Stimulated activated CD4-positive, alpha-beta T cell treated with anti-CD3 and anti-CD28 coated beads, Interleukin-1b, Interleukin-23, amount 100 ng/mL, for 48 hours (primary cell): ENCODE measurements at places on chromosomes 12 and 14.

DNA sequence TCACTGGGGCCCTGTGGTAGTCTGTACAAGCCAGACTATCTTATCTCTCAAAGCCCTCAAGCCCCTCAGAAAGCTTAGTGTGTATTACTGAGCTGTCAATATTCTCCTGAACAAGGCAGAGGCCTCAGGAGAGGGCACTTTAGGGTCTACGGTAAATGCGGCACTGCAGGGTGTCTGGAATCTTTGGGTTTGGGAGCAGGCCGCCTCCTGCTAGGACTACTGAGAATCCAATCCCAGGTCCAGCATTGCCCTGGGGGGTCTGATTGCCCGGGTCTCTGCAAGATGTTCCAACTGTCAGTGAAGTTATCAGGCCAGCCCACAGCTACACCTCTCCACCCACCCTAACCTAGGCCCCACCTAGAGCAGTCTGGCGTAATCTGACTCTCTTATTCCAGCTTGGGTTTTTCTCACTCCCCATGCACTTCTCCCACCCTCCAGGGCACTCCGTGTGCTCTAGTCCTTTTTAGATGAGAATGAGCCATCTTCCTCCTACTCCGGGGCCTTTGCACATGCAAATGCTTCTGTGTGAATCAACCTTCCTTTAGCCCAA lies 4.3 kb upstream of the ZFP36L1 start:
- DNase-seq: no peak

DNA sequence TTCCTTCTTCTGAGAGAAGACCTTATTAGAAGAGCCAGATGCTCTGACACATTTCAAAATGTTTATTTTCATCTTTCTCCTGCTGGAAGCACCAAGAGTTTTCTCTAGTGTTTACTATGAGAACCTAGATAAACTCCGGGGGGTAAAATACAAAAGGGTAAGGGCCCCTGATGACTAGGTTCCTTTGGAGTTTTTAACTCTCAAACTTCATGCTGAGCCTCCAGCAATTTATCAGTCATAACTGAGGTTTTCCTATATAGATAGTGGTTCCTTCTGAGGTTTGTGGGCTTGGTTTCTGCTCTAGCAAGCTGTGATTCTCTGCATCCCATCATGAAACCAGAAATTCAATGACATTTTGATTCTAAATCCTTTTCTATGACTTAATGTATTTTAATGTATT lies 210.9 kb downstream of the LRFN5 start:
- DNase-seq: no peak

DNA sequence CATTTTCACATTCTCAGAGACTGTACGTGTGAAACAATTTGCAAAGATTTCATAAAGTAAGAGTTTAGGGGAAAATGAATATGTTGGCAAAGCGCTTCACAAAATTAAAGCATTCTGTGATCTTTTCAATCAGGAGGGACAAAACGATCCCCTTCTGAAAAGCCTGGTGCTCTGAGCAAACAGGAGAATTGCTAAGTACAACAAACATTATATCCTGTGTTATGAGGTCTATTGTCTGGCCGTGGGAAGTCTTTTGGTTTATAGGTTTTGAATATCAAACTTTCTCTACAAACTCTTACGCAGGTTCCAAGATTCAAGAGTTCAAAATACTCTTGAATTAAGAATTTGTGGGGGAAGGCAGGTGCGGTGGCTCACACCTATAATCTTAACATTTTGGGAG lies 7.2 kb upstream of the FOXN3 start:
- DNase-seq: no peak

DNA sequence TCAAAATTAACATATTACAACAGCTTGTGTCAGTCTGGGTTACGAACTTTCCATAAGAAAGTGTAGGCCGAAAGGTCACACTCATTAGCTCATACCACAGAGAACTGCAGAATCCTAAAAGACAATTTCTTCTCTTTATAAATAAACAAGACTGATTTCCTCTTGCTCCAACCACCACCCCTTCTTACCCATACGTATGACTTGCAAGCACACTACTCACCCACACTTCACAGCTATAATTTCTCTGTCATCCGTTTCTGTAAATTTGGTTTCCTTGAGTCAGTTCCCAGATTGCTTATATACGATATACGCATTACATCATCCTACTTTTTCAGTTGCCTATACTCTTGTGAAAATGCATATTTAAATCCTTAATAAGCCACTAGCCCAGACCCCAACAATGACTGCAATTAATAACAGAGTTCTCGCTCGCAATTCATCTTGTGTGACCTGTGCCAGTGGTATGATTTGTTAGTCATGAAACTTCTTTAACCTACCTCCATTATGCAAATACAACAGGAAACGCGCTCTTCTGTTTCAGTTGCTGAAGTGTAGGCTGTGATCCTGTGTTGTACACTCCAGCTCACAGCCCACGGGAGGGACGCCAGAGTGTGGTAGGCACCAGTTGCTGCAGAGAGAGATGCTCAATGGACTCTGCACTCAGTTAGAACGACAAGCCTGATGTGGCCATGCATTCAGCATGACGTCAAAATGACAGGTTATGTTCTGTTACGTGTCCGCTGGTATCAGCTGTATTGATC lies 417.6 kb downstream of the PDZRN4 start:
- no peak for DNase-seq

GRCh38 chr12:8018666-8019581 lies 13.6 kb upstream of the FOXJ2 start:
- no peak for DNase-seq

DNA sequence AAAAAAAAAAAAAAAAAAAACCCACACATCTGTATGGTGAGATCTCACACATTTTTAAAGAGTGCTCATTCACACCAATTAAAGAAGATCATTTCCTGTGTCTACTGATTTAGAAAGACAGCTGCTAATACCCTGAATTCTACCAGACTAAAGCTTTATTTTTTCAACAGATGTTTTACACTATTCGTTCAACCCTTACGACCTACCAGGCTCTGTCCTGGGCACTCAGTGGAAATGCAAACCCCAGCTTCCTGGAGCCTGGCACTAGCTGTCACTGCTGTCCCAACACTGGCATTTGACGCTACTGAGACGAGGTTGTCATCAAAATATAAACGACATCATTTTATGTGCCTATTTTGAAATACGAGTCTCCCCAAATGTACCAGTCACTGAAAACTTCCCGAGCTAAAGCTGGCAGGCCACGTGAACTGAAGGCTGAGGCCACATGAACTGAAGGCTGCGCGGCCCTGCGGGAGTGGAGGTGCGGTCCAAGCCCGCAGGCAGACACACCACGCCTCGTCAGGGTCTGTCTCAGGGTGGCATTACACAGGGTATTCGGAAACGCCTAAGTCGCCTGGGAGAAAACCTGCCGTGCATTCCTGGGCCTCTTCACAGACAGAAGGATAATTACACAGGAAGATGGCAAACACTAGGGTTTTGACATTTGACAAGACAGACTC lies 27.2 kb downstream of the SLC15A4 start:
- no peak for DNase-seq

DNA sequence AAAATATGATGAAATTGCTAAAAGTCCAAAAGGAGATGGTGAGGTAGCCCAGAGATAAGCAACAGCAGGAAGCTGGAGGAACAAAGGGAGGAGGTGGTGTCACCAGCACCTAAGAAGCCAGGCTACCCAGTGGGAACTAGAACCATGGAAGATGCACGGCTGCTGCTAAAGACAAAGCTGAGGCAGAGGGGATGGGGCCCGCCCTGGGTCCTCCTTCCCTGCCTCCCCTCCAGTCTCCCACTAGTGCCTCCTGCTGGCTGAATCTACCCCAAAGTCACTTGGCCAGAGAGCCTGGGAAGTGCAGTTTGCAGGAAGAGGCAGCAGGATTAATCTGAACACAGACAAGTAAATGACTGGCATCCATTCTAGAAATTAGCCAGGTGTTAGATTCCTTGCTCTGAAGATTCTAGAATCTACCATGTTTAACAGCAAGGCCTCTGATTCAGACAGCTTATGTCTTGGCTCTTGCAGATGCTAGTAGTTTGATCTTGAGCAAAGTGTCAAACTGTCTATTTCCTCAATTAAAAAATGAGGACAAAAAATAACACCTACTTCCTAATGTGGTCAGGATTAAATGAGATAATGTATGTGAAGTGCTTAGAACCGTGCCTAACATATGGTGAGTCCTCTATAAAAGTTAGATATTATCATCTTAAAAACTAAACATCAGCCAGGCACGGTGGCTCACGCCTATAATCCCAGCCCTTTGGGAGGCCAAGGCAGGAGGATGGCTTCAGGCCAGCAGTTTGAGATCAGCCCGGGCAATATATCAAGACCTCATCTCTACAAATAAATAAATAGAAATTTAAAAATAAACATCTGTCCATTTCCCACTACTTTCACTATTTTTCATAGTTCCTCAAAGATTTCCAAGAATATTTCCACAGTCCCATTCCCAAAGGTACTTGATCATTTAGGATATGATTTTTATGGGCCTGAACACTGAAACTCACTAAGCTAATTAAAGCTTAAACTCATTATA lies 5.8 kb upstream of the LRP10 start:
- peak; percentile 18 for DNase-seq

GRCh38 chr14:71905860-71906259 lies 26.4 kb upstream of the RGS6 start:
- DNase-seq: no peak

- no peak for DNase-seq
These were observed 337.5 kb downstream of the FLRT2 start for GRCh38 chr14:85867450-85867849.

DNA sequence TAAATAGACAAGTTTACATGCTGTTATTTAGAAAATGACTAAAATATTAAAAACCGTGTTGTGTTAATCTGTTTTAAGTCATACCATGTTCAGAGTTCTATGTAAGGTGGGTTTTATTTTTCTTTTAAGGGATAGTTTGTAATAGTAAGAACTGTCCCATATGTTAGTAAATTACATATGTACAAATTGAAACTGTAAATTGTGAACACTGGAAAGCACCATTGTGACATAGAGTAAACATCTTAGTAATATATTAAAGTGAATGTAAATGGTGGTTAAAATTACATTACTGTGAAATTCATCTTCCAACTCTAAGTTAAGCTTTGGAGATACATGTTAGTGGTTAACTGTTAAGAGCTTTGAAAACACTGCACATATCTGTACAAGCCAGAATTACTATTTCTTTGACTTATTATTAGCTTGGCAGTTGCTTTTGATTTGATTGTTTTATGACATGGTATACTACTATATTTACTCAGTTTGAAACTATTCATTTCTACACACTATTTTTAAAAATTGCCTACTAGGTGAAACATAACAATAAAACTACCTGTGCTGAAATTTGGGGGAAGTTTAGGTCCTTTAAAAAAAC lies 27.4 kb upstream of the DIP2B start:
- DNase-seq: no peak

DNA sequence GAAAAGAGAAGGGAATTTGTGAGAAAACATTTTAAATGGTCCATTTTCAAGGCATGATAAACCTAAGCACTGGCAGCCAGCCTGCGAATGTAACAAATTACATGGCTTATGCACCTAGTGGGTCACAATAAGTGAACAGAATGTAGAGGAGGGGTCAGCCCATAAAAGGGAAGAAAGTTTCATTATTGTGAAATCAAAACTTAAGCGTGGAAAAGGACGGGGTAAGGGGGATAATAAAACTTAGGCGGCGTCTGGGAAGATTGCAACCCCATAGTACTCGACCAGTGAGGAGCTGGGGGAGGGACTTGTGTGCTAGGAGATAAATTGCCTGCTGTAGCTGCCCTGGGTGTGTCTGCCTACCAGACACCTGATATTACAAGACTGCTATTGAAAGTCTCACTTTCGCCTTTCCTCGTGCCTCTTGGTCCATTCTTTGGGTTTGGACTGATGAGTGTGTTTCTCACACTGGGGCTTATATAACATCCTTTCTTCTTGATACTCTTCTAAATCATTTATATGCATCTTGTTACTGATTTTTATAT lies 40.6 kb downstream of the ZDHHC17 start:
- DNase-seq: no peak

- no peak for DNase-seq
These were observed 72.6 kb downstream of the NUAK1 start for GRCh38 chr12:106066051-106066705.

- DNase-seq: no peak
These were observed 30.4 kb upstream of the CACNA2D4 start for GRCh38 chr12:1948883-1949282.

DNA sequence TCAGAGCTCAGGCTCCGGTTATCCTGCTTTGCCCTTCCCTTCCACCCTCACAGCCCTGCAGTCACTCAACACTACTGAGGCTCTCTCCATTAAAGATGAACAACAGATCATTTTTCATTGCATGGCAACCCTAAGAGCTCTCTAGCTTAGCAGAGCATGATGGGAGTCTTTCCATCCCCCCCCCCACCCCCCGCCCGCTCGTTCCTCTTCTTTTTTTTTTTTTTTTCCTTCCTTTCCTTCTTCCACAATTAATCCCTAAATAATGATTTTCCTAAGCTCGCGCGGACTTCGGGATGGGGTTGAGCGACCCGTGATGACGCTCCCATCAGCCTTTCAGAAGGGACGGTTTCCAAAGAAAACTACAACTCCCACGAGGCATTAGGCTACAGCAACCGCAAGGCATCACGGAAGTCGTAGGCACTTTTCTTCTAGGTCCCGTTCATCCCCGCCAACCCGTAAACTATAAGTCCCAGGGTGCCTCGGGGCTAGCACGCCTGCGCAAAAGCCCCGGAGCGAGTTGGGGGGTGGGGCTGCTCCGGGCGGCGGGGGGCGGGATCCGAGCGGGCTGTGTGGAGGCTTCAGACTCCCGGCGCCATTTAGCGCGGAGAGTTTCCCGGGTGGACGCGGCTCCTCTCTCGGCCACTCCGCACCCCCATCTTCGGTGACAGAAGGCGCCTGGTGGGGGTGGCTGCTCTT lies at the start of gene WNK1:
Gene WNK1 (plus strand): TSS at position 581 of the 696 bp plus-strand sequence. CDS start 987 bp downstream, outside the sequence.
- DNase-seq: peak; percentile 98

- DNase-seq: no peak
These were observed 333.5 kb downstream of the LRIG3 start for GRCh38 chr12:58586762-58587161.

DNA sequence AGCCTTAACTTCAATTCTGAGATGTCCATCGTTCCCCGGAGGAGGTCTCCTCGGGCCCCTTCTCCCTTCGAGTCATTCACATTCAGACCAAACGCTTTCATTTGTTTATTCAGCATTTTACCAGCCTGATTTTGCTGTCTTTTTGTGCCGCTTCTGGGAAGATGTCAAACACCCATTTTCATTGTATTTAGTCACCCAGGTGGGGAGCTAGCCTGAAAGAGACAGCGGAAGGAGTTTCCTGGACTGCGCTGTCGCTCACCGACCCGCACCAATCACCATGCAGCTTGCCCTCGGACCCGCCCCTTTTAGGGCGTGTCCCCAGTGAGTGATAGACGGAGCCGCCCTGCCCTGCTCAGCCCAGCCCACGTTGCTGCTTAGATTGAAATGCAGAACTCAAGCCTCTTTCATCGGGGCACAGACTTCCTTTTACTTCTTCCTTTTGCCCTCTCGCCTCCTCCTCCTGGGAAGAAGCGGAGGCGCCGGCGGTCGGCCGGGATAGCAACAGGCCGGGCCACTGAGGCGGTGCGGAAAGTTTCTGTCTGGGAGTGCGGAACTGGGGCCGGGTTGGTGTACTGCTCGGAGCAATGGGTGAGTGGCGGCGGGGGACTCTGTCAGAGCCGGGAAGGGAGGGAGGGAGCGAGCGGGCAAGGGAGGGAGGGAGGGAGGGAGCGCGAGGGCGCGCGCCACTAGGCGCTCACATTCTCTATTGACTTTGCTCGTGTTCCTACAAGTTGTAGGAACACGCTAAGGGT lies at the start of gene PAX9:
Gene PAX9 (plus strand): TSS at position 355 of the 752 bp plus-strand sequence. CDS start 230 bp downstream, at position 585.
- DNase-seq: peak; percentile 57
